Stimulated activated CD8-positive, alpha-beta memory T cell treated with anti-CD3 and anti-CD28 coated beads, Interleukin-7, amount 100 ng/mL, for 1 hour (primary cell): ENCODE measurements at places on chromosomes 5 and 9.

DNA sequence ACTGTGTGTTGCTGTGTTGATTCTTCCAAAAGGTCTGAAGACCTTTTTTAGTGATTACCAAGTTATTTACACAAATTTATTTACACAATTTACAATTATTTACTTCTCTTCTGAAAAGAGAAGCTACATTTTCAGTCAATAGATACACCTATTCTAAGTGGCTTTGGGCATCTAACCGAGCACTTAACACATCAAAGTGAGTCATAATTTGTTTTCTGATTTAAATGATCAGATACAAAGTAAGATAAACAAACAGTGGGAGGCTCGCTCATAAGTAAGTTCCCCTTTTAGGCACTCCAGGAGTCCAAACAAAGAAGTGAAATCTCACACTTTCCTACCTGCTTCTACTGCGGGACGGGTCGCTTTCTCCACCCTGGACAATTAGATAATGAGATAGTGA lies 90.2 kb downstream of the APBA1 start:
- DNase-seq = no peak

DNA sequence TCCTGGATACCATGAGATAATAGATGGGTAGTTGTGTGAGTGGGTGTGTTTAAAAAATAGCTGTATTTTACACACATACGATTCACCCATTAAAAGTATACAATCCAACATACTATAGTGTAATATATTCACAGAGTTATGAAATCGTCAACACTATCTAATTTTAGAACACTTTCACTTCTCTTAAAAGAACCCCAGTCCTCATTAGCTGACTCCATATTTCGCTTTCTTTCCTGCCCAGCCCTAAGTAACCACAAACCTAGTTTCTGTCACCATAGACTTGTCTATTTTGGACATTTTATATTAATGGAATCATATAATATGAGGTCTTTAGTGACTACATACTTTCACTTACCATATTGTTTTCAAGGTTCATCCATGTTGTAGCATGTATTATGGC lies 63.8 kb upstream of the S1PR3 start:
- no peak for DNase-seq

- no peak for DNase-seq
Observed at GRCh38 chr5:67537439-67538148, 341.0 kb upstream of the CD180 start.

GRCh38 chr5:116305899-116306298 lies 221.1 kb downstream of the COMMD10 start:
- no peak for DNase-seq

GRCh38 chr5:72921886-72922285 lies 34.0 kb upstream of the FCHO2 start:
- DNase-seq = no peak

DNA sequence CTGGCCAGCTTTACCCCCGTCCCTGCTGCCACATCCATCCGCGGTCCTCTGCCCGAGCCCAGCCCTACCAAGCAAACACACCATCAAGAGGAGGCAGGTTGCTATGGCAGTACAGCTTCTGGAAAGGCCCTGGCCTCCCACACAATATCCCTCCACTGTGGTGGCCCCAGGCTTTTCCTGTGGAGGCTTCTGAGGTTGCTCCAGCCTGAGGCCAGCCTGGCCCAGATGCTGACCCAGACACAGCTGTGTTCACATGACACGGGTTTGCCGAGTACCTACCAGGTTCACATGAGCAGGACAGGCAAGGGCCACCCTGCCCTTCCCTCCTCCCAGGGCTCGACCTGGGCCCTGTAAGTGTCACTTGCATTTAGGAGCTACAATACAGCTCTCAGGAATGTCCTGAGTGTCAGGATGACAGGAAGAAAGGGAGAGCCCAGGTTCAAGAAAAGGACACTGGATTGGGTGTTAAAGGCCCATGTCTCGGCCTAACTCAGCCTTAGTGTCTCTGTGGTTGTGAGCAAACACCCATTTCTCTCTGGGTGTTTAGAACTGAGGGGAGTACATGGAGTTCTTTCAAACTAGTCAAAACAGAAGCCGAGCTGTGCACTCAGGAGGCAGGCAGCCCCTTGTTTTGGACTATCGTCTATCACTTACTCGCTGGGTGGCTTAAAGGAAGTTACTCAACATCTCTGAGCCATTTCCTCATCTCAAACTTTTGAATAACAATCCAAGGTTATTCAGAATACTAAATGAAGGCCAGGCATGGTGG lies 40.2 kb downstream of the NAIF1 start:
- no peak for DNase-seq

- no peak for DNase-seq
Observed at GRCh38 chr5:76365561-76365960, 37.5 kb upstream of the IQGAP2 start.

DNA sequence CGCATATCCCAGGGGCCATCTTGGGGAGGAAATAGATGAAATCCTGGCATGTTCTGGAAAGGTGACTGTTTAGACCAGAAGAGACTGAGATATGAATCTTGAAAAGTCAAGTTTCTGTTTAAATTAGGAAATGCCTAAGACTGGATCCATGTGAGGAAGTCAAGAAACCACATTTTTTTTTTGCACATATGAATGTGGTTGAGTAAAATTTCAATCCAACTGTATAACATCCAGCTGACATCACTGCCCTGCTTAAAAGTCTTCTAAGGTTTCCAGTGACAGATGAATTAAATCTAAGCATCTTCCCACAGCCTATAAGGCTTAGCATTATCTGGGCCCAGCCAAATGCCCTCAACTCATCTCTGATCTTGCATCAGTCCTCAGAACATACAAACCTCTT lies 47.7 kb upstream of the TCERG1 start:
- DNase-seq = no peak

GRCh38 chr5:33850100-33850594 lies 41.6 kb downstream of the ADAMTS12 start:
- no peak for DNase-seq

- no peak for DNase-seq
Observed at GRCh38 chr5:92309336-92309991, 926.3 kb upstream of the ARRDC3 start.

- no peak for DNase-seq
Observed at GRCh38 chr9:83433846-83434245, 104.4 kb downstream of the FRMD3 start.

DNA sequence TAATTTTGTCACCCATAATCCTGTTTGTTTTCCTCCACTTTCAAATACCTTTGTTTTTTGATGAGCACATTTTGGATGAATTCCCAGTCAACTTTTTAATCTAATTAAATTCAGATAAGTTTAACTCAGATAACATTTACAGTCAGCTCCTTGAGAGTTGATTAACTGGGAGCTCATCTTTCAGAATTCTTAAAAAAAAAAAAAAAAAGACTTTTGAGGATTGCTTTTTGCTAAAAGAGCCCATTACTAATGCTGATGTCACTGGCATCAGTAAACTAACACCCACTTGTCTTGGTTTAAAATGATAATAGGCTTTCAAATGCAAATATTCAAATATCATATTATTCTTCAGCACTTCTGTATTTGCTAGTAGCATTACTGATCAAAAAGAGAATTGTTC lies 47.1 kb upstream of the NFIB start:
- DNase-seq = no peak

DNA sequence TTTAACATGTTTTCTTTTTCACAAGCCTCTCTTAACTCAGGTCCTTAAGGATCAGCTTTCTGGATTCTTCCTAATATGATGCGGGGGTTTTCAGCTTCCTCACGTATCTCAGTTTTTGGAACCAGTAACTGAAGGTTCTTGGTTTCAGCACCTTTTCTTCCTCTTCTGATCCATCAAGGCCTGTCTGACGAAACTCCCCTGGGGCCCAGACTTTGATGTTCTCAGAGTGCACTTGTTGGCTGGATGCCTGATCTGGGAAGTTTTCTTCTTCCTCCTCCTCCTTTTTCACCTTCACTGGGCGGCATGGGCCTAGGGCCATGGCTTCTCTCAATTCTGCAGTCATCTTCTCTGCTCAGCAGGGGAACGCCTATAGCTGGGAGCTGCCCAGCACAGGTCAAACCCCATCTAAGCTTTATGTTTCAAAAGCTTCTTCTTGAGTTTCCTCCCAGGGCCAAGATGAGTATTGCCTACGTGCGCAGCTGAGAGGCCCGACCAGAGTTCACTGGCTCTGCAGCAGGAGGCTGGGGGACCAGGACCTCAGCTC lies 44.8 kb downstream of the GHR start:
- no peak for DNase-seq

DNA sequence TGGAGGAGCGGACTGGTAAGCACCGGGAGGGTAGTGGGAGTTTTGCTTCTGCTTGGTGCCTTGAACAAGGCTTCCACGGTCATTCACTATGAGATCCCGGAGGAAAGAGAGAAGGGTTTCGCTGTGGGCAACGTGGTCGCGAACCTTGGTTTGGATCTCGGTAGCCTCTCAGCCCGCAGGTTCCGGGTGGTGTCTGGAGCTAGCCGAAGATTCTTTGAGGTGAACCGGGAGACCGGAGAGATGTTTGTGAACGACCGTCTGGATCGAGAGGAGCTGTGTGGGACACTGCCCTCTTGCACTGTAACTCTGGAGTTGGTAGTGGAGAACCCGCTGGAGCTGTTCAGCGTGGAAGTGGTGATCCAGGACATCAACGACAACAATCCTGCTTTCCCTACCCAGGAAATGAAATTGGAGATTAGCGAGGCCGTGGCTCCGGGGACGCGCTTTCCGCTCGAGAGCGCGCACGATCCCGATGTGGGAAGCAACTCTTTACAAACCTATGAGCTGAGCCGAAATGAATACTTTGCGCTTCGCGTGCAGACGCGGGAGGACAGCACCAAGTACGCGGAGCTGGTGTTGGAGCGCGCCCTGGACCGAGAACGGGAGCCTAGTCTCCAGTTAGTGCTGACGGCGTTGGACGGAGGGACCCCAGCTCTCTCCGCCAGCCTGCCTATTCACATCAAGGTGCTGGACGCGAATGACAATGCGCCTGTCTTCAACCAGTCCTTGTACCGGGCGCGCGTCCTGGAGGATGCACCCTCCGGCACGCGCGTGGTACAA lies 556 bp downstream of the PCDHGC3 start:
- no peak for DNase-seq

DNA sequence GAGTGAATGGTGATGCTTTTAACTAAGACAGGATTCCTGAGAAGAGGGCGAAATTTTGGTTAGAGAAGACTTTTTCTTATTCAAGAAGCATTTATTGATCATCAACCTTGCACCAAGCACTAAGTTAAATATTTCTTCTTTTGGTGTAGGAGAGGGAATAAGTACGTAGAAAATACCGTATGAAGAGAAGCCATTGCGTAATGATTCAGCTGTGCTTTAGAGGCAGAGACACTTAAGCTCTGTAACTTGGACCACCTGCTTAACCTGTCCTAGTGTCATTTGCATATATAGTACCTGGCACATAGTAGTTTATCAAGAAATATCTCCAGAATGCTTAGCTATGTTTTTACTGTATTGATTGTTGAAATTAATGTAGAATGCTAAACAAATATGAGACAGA lies 430.9 kb upstream of the ZNF608 start:
- DNase-seq = no peak

- no peak for DNase-seq
Observed at GRCh38 chr5:147167529-147167928, 67.3 kb upstream of the STK32A start.

- DNase-seq = no peak
Observed at GRCh38 chr5:107203243-107203642, 467.5 kb downstream of the EFNA5 start.

- DNase-seq = no peak
Observed at GRCh38 chr9:21399956-21400355, 9.0 kb upstream of the IFNA8 start.

GRCh38 chr9:136567651-136568287 lies 21.9 kb upstream of the NOTCH1 start:
- DNase-seq = no peak

- DNase-seq = no peak
Observed at GRCh38 chr5:56175488-56175887, 57.6 kb downstream of the ANKRD55 start.

- no peak for DNase-seq
Observed at GRCh38 chr5:147699496-147700088, 82.9 kb downstream of the JAKMIP2 start.

DNA sequence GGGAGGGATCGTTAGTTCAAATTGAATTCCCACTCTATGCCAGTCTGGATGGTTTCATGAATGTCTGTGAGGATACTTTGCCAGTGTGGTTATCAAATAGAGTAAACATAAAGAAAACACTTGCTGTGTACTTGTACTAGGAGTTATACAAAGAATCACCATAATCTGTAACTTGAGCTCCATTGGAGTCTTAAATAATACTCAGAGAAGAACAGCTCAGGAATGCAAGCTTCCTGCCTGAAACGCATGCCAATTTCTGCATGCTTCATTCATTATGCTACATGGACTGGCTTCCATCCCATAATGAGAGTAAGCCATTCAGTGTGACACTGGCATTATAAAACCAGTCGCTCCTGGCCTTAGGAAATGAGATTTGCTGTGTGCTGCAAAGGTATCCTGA lies 351.4 kb downstream of the SEMA5A start:
- no peak for DNase-seq

- DNase-seq = no peak
Observed at GRCh38 chr9:19116107-19116790, 11.0 kb downstream of the PLIN2 start.

DNA sequence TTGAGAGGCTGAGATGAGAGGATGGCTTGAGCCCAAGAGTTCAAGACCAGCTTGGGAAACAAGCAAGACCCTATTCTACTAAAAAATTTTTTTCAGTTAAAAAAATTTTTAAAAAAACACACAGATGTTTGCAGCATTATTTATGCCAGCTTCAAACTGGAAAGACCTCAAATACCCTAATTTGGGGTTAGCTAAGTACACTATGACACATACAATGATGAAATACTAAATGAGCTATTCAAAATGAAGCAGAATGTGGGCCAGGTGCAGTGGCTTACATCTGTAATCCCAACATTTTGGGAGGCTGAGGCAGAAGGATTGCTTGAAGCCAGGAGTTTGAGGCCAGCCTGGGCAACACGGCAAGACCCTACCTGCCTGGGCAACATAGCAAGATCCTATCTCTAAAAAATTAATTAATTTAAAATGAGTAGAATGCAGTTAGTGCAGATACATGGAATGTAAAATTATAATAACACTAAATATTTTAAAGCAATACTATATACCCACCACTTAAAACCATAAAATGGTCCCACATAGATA lies 44.9 kb downstream of the LHFPL2 start:
- DNase-seq = no peak

DNA sequence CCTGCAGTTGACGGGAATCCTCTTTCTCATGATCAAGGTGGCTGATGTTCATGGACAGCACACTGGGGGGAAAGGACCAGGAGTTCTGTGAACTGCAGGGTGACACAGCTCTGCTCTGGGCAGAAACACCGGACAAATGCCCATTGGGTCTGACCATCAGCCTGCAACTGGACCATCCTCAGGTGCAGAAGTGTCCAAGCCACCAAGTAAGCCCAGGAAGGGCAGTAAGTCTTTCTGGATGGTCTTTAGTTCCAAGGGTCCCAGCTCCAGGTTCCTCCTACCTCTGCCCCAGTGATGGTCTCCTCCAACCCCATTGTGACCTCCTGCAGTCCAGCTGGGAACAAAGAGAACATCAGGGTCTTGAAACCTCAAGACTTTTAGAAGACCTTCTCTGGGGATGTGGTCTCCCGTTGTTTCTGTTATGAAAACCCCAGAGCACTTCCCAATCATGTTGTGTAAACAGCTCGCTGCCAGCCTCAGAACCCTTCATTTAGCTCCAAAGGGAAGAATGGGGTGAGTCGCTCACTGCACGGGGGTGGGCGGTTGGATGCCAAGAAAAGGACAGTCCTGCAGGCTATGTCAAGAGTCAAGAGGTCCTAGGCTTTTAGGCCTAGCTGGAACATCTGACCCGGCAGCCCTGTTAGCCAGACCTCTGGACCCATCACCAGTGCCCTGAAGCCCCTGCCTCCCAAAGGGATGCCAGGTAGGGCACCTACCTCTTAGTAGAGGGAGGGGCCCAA lies 41.8 kb upstream of the TCF7 start:
- no peak for DNase-seq
